ENCODE measurements at places on chromosomes 5 and 9.

GRCh38 chr9:136234597-136234996, 11.0 kb downstream of the QSOX2 start:
- DNase-seq, result no peak

- DNase-seq, result no peak
These were observed 78.1 kb downstream of the RICTOR start for GRCh38 chr5:38996123-38996522.

DNA sequence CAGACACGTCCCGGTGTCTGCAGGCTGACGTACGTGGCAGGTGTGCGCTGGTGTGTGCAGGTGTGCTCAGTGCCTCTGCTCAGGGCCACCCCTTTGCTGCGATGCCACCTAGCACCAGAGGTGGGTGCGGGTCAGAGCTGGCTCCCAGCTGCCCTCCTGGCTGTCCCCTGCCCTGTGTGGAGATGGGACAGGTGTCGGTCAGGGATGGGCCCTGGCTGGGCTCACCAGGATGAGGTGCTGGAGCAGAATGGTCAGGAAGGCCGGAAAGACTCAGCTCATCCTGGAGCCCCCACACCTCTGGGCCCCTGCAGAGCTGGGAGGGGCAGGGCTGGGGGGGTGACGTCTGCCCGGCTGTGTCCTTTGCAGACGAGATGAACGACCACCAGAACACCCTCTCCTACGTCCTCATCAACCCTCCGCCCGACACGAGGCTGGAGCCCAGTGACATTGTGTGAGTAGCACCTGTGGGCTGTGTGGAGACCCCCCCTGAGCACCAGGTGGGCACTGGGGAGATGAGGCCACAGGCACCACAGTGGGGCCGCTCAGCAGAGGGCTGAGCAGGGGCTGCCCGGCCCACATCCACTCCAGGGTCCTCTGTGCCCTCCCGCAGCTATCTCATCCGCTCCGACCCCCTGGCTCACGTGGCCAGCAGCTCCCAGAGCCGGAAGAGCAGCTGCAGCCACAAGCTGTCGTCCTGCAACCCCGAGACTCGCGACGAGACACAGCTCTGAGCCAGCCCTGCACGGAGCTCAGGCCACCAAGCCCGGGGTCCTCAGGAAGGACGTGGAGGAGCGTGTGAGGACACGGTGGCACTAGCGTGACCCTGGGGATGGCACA, 89.7 kb downstream of the KCNT1 start:
- DNase-seq, result no peak

DNA sequence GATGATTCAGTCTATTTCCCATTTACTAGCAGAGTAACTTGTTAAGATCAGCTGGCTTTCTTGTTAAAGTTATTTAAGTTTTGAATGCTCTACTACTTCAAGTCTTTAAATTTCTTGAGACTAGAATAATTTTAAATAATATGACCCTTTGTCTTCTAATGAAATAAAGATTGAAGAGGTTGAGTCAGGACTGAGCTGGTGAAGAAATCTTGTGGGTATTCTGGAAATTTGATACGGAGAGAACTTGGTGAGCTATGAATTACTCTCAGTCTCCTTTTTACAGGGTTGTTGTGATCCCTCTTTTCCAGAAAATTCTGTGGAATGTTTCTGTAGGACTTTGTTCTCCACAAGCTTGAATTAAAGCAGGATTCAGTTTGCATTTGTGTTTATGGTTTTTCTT, 29.3 kb downstream of the RNF20 start:
- no peak for DNase-seq

- no peak for DNase-seq
These were observed 31.5 kb upstream of the SGCD start for GRCh38 chr5:156295431-156295830.

DNA sequence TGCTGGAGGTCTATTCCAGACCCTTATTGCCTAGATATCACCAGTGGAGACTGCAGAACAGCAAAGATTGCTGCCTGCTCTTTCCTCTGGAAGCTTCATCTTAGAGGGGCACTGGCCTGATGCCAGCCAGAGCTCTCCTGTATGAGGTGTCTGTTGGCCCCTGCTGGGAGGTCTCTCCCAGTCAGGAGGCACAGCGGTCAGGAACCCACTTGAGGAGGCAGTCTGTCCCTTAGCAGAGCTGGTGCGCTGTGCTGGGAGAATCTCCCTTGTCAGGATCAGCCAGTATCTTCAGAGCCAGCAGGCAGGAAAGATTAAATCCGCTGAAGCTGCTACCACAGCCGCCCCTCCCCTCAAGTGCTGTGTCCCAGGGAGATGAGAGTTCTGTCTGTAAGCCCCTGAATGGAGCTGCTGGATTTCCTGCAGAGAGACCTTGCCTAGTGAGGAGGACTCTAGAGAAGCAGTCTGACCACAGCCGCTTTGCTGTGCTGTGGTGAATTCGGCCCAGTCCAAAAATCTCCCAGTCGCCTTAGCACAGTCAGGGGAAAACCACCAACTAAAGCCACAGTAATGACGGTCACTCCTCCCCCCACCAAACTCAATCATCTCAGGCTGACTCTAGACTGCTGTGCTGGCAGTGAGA, 124.1 kb downstream of the JAKMIP2 start:
- no peak for DNase-seq

- peak; percentile 31 for DNase-seq
These were observed 35.5 kb downstream of the PLGRKT start for GRCh38 chr9:5402217-5402616.

- DNase-seq, result no peak
These were observed 207.1 kb downstream of the SGCD start for GRCh38 chr5:156534085-156534484.

DNA sequence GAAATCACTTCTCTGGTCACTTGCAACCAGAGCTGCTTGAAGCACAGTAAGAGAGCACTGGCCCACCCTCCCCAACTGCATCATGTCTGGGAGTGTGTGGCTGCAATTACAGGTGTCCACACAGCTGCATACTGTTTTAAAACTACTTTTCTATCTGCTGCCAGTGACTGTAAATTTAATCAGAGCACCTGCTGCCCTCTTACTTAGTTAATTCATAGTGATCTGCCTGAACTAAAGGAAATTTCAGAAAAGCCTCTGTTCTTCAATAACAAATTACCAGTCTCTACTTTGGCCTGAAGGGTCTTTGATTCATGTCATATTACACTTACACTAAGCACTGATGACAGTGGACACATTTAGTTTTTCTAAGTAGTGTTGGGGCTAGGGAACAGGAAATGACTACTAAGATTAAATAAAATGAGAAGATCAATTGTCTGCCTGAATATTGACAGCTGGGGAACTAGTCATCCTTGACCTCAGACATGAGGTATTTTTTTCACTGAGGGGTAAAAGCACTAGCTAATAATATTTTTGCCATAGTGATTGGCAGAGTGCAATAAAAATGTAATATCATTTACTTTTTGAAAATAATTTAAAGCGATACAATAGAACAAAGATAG, 788.9 kb upstream of the GRAMD2B start:
- DNase-seq, result no peak

DNA sequence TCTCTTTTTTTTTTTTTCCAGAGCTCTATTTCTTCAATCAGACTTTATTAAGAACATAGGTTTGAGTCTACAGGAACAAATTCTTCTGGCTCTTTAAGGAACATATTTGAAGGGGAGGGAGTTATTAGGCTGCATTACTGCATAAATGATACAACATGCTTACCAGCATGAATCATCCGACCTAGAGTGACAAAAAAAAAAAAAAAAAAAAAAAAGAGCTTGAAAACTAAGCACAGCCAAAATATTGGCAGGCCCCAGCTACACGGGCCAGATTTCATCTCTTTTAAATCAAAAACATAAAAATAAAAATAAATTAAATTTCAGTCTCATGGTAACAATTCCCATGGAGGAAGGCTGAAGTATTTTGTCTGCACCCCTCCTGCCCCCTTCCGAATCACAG, 26.3 kb downstream of the MSX2 start:
- DNase-seq, result no peak

DNA sequence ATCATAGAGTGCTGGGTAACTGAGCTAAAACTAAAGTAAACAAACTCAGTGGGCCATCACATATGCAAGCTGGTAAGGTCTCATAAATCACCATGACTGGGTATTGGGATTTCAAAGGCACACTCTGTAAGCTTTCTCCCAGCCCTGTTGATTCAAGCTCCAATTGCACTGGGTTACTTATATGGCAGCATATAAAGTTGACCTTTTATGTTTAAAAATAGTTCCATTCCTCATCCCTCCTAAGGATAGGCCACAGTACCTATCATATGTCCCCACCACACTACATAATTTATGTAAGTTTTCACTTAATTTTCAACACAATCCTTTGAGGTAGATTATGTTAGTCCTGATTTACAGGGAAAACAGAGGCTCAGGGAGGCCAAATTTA, 438.4 kb downstream of the RAB3C start:
- no peak for DNase-seq

GRCh38 chr9:120643061-120643460, 63.1 kb upstream of the CDK5RAP2 start:
- DNase-seq, result no peak

DNA sequence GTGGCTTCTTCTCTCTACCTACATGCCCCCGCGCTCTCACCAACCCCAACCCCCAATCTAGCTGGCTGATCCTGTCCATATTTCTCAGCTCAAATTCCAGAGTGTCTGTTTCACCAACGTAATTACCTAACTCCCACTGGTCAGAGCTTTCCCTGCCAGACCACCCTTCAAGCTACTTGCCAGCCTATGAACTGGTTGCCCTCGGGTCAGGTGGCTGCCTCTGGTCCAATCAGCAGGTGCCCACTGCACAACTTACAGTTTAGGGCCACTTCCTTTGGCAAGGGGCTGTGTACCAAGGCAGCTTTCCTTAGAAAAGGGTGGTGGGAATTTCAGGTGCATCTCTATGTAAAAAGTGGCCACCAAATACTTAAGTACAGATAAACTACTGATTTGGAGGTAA, 92.2 kb upstream of the SLC30A5 start:
- no peak for DNase-seq

GRCh38 chr5:142795251-142795650, 25.1 kb downstream of the ARHGAP26 start:
- DNase-seq, result no peak

DNA sequence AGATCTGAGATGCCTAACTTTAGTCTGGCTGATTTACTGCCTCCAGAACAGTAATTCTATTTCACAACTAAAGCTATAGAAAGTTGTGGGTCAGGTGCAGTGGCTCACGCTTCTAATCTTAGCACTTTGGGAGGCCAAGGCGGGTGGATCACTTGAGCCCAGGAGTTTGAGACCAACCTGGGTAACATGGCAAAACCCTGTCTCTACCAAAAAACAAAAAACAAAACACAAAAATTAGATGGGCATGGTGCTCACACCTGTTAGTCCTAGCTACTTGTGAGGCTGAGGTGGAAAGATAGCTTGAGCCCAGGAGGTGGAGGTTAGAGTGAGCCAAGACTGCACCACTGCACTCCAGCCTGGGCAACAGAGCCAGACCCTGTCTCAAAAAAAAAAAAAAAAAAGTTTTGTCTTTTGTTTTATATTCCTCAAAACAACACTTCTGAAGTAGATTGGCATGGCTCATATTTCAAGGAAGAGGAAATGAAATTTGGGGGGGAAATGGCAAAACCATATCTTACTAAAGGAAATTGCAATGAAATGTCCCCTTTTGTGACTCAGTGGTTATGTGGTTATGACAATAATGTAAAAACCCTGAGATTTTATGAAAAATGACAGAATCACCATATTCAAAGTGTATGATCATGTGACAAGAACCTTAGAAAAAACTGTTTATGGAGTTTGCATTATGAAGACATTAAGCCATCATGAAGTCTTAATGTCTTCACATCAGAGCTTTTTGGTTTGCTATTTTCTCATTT, 16.2 kb downstream of the FNBP1 start:
- no peak for DNase-seq

GRCh38 chr9:95937131-95937530, 61.6 kb downstream of the ERCC6L2 start:
- DNase-seq, result no peak

DNA sequence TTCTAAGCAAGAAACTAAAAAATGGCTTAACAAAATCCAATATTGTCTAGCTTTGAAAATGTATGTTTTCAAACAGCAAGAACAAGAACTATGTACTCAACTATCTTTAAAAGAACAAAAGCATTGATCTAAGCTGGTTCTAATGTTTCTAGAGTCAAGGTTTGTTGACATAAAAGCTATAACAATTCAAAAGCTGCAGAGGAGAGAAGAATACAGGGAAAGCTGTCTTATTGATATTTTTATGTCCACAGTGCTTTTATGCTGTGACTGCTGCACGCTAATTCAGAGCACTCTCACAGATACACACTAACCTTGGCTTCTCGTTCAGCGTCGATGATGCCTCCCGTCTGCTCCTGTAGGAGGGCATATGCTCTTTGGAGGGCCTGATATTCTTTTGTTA, 129.5 kb upstream of the DPYSL3 start:
- DNase-seq, result no peak

- no peak for DNase-seq
These were observed 719 bp downstream of the NOL8 start for GRCh38 chr9:92324431-92324830.

DNA sequence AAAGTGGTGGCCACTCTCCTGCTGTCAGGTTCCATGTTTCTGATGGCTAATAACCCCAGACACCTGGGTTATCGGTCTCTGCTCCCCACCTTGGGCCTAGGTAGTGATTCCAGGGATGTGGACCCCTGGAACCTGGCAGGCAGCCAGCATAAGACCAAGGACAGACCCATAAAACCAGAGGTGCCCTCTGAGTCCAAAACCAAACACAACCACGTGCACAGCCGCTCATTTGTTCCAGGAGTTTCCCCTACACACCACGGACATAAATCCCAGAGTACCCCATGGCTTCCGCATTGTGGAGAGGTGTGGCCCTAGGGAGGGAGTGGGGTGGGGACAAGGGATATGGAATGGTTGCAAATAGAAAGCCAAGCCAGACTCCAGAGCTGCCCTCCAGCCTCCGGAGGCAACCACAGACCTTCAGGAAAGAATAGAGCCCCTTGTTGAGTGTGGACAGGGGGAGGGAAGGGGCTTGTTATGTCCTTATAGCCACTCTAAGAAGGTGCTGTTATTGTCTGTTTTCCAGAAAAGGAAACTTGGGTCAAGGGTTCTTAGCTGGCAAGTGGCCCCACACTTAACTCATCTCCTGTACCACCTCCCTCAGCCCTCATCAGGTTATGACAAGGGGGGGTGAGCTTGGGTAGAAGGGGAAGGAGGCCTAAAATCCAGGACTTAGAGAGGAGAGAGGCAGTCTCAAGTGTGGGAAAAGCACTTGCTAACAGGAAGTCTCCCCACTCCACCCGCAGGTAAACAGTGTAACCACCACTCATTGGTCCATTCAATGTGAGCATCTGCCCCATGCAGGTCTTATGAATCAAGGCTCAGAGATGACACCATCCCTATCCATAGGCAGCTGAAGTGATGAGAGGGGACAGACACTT, 23.6 kb upstream of the CYSTM1 start:
- DNase-seq, result no peak
